ENCODE measurements at places on chromosomes 5 and 9.

GRCh38 chr9:134546746-134547145 lies 94.9 kb upstream of the COL5A1 start:
- no peak for DNase-seq

GRCh38 chr5:135587721-135588663 lies 9.2 kb upstream of the CXCL14 start:
- no peak for DNase-seq

DNA sequence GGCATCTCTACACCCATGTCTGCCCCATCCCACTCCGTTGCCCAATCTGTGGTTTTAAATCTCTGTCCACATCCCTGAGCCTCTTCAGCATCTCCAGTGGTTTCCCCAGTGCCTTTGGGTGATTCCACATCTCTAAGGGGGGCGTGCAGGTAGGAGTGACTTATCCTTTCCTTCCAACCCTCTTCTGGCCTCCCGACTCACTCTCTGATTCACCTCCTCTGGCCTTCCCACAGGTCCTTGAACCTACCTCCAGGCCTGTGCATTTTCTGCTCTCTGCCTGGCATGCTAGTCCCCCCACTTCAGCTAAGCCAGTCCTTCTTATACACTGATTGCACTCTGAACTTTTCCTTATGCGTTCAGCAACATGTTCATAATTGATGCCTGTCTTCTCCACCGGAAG lies 99.0 kb downstream of the RALGPS1 start:
- no peak for DNase-seq

DNA sequence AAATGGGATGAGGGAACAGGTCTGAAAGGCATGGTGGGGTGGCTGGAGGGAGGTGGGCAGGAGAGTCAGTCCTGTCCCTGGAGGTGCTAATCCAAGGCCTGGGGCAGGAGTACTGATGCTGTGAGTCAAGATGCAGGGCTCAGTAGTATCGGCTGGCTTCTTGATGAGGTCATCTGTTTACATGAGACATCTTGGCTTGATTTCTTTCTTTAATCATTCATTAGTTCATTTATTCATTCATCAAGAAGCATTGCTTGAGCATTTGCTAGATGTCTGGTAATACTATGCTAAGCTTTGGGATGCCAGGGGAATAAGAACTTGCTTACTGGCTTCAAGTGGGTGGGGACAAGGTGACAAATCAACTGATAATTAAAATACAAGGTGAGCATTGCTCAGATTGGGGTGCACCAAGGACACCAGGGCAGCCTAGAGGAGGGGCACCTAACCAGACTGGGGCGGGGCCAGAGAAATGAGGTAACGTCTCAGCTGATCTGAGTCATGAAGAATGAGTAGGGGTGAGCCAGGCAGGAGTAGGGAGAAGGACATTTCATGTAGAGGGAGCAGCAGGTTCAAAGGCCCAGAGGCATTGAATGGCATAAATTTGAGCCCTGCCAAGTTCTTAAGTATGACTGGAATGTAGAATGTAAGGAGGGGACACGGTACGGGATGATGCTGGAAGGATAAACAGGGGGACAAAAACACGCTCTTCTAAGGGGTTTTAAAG lies 88.8 kb downstream of the EGFLAM start:
- DNase-seq = no peak

GRCh38 chr9:80692751-80693150 lies 996.6 kb downstream of the TLE1 start:
- DNase-seq = no peak

DNA sequence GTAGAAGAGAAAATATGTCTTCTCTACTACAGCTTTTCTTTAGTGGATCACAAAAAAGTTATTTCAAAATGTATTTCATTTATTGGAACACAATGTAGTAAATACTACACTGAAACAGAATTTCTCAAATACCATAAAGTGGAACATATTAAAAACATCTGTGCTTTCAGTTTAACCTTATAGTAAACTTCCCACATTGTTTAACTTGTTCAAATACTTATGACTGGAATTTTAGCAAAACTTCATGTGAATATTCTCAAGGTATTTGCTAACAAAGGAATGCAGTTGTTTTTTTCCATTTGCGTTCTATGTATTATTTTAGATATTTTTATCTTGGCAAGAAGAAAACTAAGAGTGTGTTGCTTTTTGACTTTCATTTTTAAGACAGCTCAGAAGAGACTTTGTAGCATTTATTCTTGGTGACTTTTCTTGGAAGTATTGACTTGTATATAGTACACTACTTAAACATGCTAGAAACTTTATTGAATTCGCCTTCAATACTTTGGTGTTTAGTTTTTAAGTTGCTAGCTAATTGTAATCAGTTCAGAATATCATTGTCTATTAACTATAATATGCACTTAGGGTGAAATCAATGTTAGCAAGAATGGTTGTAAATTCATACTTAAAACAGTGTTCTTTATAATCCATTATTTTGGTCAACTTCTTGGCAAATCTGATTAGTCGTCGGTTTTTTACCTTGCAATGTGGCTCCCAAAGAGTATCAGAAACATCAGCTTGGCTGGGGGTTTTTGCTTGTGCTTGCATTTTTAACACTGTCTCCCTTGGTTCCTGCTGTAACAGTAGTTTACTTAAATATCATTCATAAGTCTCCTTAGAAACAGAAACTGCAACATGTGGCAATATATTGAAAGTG lies 5.0 kb upstream of the RHOBTB3 start:
- DNase-seq = no peak

DNA sequence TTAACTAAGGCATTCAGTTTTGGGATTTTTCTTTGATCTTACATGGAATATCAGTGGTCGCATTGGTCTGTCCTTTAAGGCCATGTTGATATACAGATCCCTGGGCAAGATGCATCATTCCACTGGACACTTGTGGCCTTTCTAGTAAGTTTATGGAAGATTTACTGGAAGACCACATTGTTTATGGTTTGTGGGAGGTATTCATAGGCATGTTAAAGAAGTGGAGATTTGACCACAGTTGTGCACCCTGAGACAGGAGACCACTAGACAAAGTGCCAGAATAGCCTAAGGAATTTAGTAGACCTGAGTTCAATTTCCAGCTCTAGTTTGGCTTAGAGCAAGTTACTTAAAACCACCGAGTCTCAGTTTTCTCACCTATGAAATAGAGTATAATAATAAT lies 383.1 kb upstream of the PAPPA start:
- DNase-seq = no peak

- DNase-seq = no peak
These were observed 109.5 kb upstream of the MAN2A1 start for GRCh38 chr5:109580225-109580624.

DNA sequence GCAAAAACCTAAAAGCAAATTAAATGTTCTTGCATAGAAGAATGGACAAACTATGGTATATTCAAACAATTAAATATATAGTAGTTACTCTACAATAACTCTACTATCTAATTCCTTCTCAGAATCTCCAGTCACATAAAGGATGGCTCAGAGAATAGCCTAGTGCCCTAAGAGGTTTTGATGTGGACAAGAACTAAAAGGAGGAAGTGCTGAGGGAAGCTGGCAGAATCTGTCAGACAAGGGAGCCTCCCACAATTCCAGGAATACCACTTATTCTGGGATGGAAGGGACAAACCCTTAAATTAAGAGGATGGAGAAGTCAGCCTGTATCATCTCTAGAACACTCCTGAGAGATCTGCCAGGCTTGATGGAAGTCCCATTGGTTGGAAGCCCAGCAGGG lies 30.4 kb downstream of the TNFSF8 start:
- DNase-seq = no peak

- DNase-seq = no peak
These were observed 47.8 kb upstream of the IL17B start for GRCh38 chr5:149426931-149427330.

DNA sequence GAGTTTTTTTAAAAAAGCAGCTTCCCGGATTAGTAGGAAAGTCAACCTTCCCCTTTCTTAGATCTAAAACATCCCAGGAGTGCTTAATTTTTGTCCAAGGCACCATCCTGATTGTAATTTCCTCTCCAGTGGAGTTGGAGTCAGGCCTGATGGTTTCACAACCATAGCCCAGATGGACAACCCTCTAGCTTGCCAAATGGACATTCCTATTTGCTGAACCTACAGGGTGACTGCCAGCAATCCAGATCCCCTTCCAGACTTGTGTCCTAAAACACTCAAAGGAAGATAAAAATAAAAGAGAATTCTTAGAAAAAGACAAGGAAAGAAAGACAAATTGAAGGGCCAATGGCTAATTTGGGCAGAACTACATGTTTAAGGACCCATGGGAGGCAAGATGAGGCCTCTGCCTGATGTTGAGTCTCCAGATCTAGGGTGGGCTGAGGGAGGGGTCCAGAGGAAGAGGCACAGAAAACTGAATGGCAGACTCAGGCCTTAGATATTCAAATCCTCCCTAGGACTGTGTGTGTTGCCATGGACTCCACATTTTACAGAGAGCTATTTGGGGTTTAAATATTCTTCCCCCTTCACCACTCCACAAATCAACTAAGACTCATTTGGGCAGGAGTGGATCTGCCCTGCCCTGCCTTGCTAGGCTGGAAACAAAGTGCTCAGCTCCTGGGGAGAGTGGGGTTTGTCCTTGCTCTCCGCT lies 38.5 kb upstream of the SLC44A1 start:
- no peak for DNase-seq

- no peak for DNase-seq
These were observed 23.2 kb downstream of the SPIN1 start for GRCh38 chr9:88411471-88411870.

DNA sequence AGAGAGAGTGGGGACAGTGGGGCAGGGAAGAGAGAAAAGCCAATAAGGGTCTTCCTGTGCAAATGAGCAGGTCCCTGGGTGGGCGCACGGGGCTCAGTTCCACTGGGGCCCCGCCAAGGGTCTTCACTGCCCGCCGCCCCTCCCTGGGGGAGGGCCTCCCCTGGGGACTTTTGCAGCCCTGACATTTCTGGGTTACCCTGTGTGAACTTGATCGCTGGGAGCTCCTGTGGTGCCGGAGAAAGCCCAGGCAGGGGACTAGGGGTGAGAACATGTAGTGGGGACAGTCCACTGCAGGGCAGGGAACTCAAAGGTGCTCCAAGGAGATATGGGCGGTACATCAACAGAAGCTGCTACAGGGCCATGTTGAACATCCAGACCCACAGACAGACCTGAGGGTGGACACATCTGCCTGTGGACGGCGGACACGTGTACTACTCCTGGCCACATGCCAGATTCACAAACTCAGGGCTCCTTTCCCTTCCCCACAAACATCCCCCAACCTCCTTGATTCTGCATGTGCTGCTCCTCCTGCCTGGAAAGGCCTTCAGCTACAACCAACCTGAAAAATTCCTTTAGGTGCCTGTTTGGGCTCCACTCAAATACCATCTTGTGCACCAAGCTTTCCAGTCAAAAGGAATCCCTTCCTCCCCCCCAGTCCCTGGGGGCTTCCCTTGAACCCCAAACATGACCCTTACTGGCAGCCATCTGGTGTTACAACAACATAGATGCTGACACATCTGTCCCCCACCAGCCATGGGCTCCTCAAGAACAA lies 43.0 kb upstream of the NEK6 start:
- no peak for DNase-seq

DNA sequence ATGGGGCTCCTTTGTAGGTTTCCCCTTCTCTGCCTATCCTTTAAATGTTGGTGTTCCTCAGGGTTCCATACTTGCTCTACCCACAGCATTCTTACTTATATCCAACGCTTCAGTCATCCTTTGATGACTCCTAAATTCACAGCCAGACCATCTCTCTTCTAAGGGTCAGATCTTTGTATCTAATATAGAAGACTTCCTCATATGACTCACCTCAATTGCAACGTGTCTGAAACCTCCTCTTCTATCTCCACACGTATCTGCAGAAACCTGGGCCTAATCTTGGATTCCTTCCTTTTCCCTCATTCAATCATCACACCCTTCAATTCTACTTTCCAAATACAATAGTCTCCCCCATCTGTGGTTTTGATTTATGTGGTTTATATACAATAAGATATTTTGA lies 68.3 kb downstream of the HMGCR start:
- no peak for DNase-seq

GRCh38 chr9:98101868-98102273 lies 17.2 kb downstream of the TRIM14 start:
- DNase-seq = peak; percentile 73

GRCh38 chr5:109161914-109162683 lies 247.7 kb downstream of the PJA2 start:
- DNase-seq = no peak

- no peak for DNase-seq
These were observed 149.0 kb upstream of the RAPGEF1 start for GRCh38 chr9:131888923-131889322.

- DNase-seq = peak; percentile 6
These were observed 107.5 kb downstream of the GALNT10 start for GRCh38 chr5:154298065-154298464.

- DNase-seq = no peak
These were observed 106.5 kb upstream of the DMRT1 start for GRCh38 chr9:734831-735511.

DNA sequence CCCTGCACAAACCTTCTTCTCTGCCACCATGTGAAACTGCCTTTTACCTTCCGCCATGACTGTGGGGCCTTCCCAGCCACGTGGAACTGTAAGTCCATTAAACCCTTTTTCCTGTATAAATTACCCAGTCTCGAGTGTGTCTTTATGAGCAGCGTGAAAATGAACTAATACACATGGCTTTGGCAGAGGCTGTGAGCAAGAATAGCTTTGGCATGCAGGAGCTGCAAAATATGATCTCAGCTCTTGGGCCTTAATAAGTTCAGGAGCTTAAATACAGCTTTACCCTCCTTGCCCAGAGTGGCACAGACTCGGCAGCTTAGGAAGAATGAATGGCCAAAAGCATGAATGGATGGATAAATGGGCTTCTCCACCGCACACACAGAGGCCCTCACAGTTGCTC lies 15.7 kb upstream of the SLC36A1 start:
- no peak for DNase-seq

DNA sequence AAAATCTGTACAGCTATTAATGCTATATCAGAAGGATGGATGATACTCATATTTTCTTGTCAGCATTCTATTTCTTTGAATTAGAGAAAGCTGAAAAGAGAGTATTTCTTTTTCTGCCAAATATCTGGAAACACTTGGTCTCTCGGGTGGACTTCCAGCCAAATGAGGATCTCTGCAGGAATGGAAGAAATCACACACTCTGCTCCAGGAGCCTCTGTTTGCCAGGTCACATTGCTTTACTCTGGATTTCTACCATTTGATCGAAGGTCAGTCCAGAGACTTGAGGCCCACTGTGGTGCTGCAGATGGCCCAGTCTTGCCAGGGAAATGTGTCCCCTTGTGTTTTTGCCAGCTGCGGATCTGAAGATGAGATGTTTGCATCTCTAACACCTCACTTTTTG lies 154.1 kb downstream of the PCSK1 start:
- no peak for DNase-seq

Data from germinal center (tissue), 1 donor.